ENCODE measurements at places on chromosomes 6 and 20.

GRCh38 chr6:118959903-118960302 lies 24.9 kb upstream of the MCM9 start:
- DNase-seq: no peak
- H3K27ac ChIP-seq: no peak overlapping the region
- H3K4me3 ChIP-seq: no peak overlapping the region
- H3K27me3 ChIP-seq: no peaks in the 10 kb centered on the region

DNA sequence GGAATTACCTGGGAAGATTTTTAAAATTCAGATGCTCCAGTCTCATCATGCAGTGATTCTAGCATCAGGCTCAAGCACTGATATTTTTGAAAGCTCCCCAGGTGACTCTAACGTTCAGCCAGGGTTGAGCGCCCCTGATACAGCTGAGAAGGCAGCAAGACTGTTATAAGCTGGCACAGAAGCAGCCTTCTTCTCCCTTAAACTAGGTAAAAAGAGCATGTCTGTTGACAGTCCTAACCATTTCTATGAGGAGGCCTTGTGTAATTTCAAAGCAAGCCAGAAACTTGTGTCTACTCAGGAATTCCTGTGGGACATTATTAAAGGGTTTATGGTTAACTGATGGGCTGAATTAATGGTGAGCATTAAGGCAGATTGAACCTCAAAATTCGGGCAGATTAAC lies 141.9 kb downstream of the PDE7B start:
- H3K36me3 ChIP-seq: no peaks in the 10 kb centered on the region
- no peak for DNase-seq
- no peaks in the 10 kb centered on the region for H3K4me1 ChIP-seq
- H3K4me3 ChIP-seq: no peak overlapping the region
- H3K27ac ChIP-seq: no peak overlapping the region
- peaks cover 4% of the 10 kb centered on the region for H3K27me3 ChIP-seq

DNA sequence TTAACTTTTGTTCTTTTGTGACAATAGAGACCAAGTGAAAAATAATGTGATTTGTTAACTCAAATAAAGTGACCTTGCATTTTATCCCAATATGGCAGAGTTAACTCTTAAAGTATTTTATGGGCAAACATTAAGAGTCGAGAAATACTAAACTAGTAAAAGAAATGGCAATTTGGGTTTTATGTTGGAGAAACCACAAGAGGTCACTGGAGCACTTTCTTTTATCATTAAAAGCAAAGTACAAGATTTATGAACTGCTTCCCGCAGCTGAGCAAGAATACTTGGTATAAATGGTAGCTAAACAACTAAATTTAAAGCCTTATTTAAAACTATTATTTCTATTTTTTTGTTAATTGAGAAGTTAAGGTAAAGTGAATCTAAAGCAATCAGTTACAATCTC lies 33.5 kb upstream of the MCM9 start:
- H3K4me1 ChIP-seq: peaks cover 3% of the 10 kb centered on the region
- DNase-seq: no peak
- no peaks in the 10 kb centered on the region for H3K27me3 ChIP-seq
- no peak overlapping the region for H3K4me3 ChIP-seq
- H3K27ac ChIP-seq: no peak overlapping the region
- peaks cover 3% of the 10 kb centered on the region for H3K36me3 ChIP-seq

GRCh38 chr6:132218059-132218696 lies 183.1 kb downstream of the MOXD1 start:
- H3K27ac ChIP-seq: no peak overlapping the region
- H3K27me3 ChIP-seq: peaks cover 28% of the 10 kb centered on the region
- H3K4me3 ChIP-seq: no peak overlapping the region
- H3K4me1 ChIP-seq: no peaks in the 10 kb centered on the region
- H3K36me3 ChIP-seq: no peaks in the 10 kb centered on the region
- DNase-seq: no peak

Measured in T-helper 17 cell (primary cell).